ENCODE measurements at places on chromosomes 4 and X.

GRCh38 chr4:182904211-182904761 is 12.9 kb downstream of the DCTD start:
- no peak for DNase-seq

- no peak for DNase-seq
These were observed 135.1 kb upstream of the PACRGL start for GRCh38 chr4:20565075-20565721.

GRCh38 chr4:76950052-76950955 is 752 bp downstream of the SEPTIN11 start:
- peak; percentile 7 for DNase-seq

GRCh38 chr4:124713185-124713592 is 657 bp upstream of the ANKRD50 start:
- no peak for DNase-seq

- DNase-seq, result no peak
These were observed 914.5 kb upstream of the AGA start for GRCh38 chr4:178356725-178357124.

- no peak for DNase-seq
These were observed 174.1 kb downstream of the RBMX2 start for GRCh38 chrX:130575831-130576389.

- DNase-seq, result no peak
These were observed 15.5 kb upstream of the DDX60 start for GRCh38 chr4:168334053-168334452.

DNA sequence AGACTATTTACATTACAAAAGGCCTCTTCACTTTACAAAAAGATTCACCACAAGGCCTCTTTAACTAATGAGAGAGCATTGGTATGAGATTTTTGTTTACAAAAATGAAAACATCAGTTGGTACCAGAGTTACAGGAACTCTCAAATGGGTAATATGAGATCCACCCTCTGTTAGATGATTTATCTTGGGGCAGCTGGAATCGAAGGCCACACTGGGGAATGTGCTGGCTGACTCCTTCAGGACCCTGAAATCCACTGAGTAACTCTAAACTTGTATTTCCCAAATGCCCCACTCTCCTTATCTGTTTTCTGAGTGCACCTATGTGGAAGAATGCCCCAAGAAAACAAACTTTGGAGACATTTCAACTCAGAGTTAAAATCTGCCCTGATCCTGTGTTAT is 232.9 kb upstream of the F9 start:
- DNase-seq, result no peak

GRCh38 chr4:169305651-169306050 is 34.9 kb upstream of the SH3RF1 start:
- DNase-seq, result no peak

- no peak for DNase-seq
These were observed 441.9 kb downstream of the SPRY1 start for GRCh38 chr4:123838474-123838873.

GRCh38 chr4:173415885-173416653 is 17.2 kb upstream of the SCRG1 start:
- no peak for DNase-seq

- no peak for DNase-seq
These were observed 107.5 kb upstream of the VCX2 start for GRCh38 chrX:8278557-8278956.

DNA sequence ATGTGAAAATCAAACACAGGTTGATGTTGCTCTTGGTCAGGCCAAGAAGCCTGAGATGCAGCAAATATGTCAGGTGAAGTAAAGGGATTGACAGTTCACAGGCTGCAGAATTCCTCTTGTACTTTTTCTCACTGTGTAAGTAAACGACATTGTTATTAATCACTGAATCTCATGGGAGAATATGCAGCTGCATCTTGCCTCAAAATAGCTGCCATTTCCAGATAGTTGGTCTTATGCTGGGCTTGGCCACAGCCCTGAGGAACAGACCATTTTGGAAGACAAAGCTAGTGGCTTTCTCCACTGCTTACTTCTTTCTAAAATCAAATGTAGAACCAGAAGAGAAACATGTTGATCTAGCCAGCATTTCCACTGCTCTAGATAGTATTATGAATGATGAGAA is 403.4 kb upstream of the NR3C2 start:
- no peak for DNase-seq

DNA sequence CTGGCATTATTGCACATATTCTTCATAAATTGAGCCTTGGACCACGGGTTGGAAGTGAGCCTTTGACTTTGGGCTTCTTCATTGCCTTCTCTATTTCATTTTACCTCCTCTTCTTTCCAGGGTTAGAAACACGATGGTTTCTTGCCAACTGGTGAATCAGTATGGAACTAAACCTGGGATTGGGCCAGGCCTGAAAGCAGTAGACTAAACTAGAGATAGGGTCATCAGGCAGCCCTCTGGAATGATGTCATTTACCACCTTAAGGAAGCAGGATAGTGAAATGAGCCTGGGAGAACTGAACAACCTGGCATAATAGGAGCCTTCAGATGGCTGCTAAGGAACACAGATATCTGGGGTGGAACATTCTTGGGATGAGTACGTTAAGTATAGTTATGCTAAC is 67.5 kb upstream of the ATP8A1 start:
- no peak for DNase-seq

DNA sequence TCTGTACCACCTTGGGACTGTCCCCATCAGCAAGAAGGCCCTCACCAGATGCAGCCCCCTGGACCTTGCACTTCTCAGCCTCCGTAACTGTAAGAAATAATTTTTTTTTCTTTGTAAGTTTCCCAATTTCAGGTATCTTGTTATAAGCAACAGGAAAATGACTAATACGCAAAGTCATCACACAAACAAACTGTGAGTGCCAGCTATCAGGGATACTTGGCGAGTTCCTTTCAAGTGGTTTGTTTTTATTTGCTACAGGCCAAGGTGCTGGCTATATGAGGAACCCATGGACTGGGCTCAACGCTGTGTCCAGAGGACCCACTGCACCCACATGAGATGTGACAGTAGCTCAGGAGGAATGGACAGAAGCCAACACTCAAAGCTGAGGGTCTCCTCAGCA is 11.5 kb upstream of the GPM6B start:
- no peak for DNase-seq

GRCh38 chr4:99381588-99382175 is 29.1 kb upstream of the ADH1C start:
- no peak for DNase-seq

DNA sequence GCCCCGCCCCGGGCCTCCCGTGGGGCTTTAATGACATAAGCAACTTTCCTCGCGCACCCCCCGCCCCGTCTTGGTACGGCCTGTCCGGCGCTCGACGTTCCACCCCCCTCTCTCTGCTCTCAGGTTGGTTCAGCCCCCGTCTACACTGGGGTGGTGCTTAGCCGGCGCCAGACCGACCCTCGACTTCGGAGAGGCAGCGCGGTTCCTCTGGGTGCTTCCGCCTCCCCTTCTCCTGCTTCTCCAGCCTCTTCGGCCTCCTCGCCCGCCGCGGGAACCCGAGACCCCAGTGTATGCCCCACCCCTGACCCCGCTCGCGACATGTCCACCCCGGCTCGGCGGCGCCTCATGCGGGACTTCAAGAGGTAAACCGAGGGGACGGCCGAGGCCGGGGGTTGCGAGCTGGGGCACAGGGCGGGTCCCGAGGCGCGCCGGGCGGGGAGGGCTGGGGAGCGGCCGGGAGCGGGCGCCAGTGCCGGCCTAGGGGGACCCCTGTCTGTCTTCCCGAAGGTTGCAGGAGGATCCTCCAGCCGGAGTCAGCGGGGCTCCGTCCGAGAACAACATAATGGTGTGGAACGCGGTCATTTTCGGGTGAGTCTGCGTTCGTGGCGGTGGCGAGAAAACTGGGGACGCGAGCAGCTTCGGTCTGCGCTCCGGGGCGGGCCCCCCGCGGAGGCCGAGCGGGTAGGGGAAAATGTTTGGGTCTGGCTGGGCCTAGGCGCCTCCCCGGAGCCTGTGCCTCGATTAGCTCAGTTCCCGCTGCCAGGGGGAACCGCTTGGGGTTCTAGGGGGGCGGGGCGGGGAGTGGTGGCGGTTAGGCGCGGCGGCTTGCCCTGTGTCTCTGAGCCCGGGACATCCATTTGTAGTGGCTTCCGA is at the start of gene UBE2A:
UBE2A (plus strand) TSS at position 170 of the 873 bp plus-strand sequence; CDS start at position 319, 149 bp downstream.
- DNase-seq, result peak; percentile 62

DNA sequence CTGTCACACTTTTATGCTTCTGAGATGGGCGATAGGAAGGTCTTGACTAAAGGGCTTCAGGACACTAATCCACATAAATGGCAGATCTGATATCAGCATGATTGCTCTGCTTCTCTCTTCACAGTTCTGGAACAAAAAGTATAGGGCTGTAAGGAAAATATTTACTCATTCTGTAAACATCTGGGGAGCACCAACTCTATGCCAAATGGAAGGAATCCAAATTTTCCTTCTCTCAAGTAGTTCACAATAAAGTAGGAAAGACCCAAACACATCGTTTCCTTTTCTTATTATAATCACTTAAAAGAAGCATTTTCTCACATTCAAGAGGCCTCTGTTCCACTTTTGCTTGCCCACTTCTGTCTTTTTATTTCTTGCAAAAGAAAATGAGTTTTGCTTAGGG is 45.9 kb upstream of the F9 start:
- DNase-seq, result no peak

GRCh38 chrX:353566-354535 is 32.9 kb downstream of the PPP2R3B start:
- DNase-seq, result no peak

- DNase-seq, result no peak
These were observed 110.0 kb upstream of the PPARGC1A start for GRCh38 chr4:23999714-24000469.

- DNase-seq, result no peak
These were observed 62.6 kb upstream of the ALB start for GRCh38 chr4:73341454-73341853.

DNA sequence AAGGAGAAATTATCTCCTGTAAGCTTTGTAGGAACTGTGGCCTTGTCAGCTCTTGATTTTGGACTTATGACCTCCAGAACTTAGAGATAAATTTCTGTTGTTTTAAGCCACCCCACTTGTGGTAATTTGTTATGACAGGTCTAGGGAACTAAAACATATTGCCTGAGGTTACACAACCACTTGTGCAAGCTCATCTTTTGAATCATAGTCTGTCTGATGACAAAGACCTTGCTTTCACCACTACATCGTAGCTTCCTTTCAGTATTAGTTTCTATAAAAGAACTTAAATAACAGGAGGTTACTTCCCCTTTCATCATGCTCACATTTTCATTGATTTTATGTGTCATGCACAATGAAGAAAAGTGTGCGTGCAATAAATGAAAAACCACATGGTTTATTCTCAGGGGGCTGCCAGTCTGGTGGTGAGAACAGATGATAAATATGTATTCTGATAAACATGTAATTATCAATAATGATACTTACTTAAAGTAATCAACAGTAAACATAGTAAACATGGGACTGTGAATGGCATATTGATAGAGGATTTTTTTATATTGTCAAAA is 690.0 kb upstream of the HS3ST1 start:
- no peak for DNase-seq

GRCh38 chr4:107850438-107850837 is 25.7 kb downstream of the SGMS2 start:
- no peak for DNase-seq

DNA sequence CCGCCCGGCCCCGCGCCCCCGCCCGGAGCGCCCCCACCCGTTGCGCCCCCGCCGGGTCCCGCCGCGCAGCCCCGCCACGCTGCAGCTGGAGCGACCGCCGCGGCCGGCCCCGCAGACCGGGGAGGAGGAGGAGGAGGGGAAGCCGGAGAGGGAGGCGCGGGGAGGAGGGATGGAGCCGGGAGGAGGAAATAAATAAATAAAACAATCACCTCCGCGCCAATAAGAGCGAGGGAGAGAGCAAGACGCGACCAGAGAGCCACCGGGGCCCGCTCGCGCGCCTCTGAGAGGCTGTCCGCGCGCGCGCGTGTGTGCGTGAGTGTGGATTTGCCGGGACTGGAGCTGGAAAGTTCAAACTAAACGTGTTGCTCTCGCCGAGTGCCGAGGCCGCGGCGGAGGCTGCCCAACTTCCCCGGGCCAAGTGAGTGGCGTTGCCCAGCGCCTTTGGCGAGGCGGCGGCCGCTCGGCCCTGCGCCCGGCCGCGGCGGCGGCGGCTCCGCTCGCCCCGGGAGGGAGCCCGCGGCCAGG is 2184.4 kb upstream of the TENM3 start:
- no peak for DNase-seq

- no peak for DNase-seq
These were observed 1.7 kb downstream of the FBXL5 start for GRCh38 chr4:15653420-15653819.

DNA sequence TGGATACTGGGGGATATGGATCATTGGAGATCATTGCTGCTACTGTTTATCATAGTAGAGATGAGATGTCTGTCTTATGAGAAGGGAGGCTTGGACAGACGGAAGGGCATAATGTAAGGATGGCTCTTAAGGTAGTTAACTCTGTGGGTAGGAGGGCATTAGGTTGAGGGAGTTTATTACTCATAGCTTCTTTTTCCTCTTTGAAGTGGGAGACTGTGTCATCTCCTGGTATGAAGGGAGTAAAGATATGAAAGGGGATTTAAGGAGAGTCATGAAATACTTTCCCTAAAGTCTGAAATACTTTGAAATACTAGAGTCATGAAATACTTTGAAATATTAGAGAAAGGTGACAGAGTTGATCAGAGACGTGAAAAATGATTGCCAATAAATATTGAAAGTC is 255.5 kb upstream of the PITX2 start:
- no peak for DNase-seq

DNA sequence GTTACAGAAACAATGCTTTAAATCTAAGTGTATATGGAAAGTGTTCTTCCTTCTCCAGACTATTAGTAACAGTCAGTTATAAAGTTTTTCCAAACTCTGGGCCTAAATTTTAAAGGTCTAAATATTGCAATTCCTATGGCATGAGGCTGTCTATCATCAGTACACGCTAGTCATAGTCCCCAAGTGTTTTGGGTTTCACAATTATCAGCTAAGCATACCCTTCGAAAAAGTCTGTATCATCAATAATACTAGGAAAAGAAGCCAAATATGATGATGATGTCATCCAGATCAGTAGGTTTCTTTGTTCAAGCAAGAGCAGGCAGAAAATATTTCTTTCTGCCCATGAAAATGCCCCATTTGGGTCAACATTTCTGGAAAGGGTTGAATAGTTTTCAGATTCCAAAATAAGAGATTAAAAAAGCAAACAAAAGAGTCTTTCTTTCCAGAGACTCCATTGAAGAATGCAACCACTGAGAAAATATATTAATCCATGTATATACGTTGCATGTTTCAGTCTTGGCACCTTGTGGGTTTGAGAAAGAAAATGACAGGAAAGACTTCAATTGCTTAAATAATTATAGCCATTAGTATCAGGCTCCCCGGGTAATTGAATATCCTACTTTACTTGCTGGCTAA is 173.8 kb downstream of the CAMK2D start:
- DNase-seq, result no peak

- no peak for DNase-seq
These were observed 325.0 kb downstream of the PDHA2 start for GRCh38 chr4:96164814-96165351.

- DNase-seq, result no peak
These were observed 28.5 kb upstream of the BANK1 start for GRCh38 chr4:101762025-101762424.

GRCh38 chr4:76867880-76868655 is 29.9 kb downstream of the SOWAHB start:
- DNase-seq, result no peak

GRCh38 chr4:155966171-155966570 is 12.5 kb upstream of the CTSO start:
- no peak for DNase-seq
